ENCODE measurements at places on chromosomes 12 and 14.
A peak's percentile ranks its signal among the peaks of the same experiment; 100 is the strongest.

DNA sequence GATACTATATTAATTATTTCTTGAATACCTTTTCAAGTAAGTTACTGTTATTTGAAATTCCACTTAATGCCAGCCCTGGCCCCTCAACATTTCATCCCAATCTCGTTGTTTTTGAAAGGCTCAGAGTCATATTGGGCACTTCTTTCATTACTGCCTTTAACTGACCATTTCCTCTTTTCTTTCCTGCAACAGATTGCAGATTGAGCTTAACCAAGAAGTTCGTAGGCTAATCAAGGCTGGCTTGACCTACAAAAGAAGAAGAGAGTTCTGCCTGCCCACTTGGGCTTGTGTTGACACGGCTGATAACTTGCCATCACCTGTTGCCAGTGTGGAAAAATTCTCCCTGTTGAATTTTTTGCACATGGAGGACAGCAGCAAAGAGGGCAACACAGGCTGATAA is 91.0 kb downstream of the FLRT2 start:
- DNase-seq: no peak

DNA sequence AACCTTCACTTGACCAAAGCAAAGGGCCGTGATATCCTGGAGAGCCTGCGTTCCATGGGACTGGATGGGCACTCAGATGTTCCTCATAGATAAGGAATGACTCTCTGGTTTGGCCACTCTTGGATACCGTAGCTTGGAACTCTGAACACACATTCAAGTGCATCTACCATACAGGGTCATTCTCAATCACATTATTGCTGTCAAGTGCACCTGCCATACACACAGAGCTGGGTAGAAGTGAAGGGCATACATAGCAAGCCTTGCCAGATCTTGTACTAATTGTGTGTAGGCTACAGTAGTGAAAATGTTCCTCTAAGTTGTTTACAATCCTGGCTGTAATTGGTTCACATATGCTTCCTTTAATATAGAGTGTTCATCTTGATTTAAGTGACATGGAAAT is 58.3 kb downstream of the PELI2 start:
- no peak for DNase-seq

- no peak for DNase-seq
These were observed 276.0 kb downstream of the ADGRD1 start for GRCh38 chr12:131229426-131230339.

DNA sequence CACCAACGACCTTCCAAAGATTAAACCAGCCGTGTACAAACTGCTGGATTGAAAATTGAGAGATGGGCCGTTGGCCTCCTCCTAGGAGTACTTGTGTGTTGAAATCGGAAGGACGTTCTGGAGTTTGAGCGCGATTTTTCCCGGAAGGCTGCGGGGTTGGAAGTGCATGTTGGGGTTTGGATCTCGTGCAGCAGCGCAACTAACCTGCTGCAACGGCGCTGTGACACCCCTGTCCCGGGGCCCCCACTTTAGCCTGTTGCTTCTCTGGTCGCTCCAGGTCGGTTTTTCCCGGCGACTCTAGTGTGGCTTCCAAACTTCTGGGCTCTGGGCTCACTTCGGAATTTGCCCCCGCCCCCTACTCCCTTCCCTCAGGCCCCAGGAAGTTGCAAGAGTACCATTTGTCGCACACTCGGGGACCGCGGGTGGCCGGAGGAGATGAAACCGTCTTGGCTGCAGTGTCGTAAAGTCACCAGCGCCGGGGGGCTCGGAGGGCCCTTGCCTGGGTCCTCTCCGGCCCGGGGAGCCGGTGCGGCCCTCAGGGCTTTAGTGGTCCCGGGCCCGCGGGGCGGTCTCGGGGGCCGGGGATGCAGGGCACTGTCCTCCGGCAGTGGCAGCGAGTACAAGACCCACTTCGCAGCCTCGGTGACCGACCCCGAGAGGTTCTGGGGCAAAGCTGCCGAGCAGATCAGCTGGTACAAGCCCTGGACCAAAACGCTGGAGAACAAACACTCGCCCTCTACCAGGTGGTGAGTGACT is at the start of gene ACSS3:
TSS of gene ACSS3 (plus strand) at position 394 of the 756 bp plus-strand sequence. CDS start at position 436, 42 bp downstream.
- DNase-seq: peak; percentile 37

- no peak for DNase-seq
These were observed 145.6 kb upstream of the RFLNA start for GRCh38 chr12:124149287-124149686.

DNA sequence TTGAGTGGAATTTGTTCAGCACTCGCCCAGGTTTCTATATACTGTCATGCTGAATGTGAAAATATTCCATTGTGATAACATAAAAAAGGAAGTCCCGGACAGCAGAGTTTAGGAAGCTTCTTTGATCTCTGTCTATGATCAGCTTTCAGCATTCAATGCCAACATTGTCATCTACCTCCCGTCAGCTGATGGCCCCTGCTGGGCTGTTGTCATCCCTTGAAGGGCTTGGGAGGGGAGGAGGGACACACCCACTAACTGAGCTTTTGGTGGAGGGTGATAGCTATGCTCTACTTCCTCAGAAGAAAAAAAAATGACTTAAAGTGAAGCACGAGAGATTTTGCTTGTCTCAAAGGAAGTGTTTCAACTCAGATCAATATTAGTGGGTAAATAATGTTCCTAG is 4.7 kb upstream of the KRT77 start:
- DNase-seq: no peak

DNA sequence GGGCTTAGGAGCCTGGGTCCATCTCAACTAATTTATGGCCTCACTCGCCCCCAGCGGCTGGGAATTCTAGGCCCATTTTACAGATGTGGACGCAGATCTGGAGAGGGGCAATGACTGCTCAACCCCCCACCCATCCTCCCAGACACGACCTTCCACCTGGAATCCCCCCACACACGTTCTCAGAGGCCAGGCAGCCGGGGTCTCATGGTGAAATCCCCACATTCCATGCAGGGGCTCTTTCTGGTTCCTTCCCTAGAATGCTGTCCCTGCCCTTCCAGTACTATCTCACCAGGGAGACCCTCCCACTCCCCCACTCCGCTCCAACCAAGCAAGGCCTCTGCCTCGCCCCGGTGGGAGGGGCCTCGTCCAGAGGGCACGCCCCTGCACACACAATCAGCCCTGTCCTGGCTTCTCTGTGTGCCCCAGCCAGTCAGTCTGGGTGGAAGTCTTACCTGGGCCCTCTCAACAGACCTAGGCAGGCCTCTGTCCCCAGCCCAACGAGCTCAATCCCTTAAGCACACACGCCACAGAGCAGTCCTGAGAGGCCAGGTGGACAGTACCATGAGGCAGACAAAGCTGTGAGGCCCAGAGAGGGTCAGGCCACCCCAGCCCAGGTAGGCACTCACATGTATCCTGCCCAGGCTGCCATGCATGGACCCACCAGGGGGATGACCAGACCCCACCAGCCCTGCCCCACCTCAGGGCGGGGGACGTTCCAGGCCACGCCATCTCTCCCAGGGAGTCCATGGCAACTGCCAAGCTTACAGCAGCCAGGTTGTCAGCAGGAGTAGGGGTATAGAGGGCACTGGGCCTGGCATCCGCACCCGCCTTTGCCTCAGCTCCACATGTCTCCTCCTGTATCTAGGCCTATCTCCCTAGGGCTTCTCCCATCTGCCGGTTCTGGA is 1.3 kb upstream of the ANKRD9 start:
- DNase-seq: no peak

DNA sequence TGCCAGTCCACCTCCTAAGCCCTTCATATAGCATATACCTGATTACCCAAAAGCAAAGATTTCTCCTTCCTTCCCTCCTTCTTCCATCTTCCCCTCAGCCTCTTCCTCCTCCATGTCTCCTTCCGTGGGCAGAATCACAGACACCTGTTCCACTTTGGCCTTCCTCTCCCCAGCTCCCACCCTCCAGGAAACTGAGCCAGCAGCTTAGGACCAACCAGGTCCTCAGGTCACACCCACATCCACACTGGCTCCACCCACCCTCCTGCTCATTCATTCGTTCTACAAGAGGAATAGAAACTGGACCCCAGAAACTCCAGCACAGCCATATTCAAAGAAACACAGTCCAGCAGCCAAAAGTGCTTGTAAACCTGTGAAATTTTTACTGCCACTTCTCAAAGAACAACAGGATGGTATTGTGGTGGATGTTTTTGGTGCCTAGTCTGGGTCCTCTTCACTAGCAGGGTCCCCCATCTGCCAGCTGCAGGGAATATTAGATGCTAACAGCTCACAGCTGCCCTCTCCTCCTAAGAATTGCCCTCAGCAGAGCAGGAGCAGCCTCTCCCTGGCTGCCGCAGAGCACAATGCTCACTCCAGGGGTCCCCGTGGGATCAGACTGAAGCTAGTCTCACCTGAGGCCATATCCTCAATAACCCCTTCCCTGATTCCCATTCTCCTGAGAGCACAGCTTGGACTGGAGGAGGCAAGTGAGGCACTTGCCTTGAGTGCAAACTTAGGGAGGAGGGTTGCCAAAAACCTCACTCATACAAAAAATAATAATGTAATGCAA is 18.4 kb downstream of the CMKLR1 start:
- no peak for DNase-seq

DNA sequence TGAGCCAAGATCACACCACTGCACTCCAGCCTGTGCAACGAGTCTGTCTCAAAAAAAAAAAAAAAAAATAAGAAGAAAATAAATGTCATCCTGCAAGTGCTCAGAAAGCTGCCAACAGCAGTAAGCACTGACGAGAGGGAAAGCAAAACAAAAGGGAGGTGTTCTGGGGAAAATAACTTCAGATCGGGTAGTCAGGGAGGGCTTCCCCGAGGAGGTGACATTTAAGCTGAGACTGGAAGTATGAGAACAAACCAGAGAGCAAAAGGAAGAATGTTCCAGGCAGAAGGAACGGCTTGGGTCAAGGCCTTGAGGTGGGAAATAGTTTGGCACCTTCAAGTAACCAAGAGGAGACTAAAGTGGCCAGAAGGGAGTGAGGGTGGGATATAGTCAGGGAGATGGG is 4.7 kb upstream of the FAM222A start:
- DNase-seq: no peak

DNA sequence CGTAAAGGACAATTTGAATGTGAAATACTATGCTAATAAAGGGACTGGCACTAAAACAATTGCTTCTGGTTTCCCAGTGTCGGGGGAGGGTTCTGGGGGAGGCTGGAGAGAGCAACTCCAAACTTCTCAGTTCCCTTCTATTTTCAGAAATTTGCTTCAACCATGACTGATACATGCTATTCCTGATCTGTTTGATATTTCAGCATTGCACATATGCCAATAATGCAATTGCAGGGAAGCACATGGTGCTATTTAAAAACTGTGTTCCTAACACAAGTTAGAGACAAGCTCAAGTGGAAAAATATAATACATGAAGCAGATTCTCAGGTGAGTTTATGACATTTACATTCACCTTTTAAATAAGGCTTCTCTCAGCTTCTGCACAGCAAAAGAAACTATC is 188.9 kb downstream of the RIMBP2 start:
- no peak for DNase-seq

GRCh38 chr12:27437839-27438238 is 8.7 kb upstream of the SMCO2 start:
- no peak for DNase-seq

DNA sequence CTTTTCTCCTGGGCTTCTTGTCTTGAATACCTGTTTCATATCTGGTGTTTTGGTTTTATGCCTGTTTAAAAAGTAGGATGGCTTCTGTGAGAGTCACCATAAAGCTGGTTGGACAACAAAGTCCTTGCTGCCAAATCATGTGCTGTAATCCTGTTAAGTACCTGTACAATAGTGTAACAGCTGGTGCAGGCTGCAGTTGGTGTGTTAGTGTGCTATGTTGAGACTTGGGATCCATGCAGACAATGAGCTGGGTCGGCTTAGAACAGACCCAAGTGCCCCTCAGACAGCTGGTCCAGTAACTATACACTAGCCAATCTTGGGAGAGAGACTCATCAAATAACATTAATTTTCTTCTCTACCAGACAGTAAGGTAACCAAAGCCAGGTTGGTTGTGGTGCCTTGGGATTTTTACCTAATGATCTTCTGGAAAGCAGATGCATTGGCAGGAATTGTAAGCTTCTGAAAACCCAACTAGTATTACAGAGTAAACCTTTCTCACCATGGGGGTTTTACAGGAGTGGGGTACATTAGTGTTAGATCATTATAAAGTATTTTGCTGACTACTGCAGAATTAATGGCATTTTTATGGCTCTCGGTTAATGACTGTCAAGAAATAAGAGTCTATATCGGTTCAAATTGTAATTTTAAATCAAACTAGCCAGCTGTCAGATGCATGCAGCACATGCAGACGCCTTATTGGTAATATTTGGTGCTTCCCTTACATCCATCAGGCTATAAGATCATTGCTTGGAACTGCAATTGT is 231.2 kb downstream of the PDZRN4 start:
- no peak for DNase-seq

- DNase-seq: no peak
These were observed 846.7 kb downstream of the TMEM121 start for GRCh38 chr14:106372870-106373652.
